CD4-positive, alpha-beta memory T cell (primary cell): ENCODE measurements at places on chromosomes 6 and 20.

GRCh38 chr20:3551681-3552434 is 81.0 kb downstream of the ATRN start:
- DNase-seq: no peak

- no peak for DNase-seq
Measured at GRCh38 chr20:53918949-53919361, 151.4 kb downstream of the BCAS1 start.

DNA sequence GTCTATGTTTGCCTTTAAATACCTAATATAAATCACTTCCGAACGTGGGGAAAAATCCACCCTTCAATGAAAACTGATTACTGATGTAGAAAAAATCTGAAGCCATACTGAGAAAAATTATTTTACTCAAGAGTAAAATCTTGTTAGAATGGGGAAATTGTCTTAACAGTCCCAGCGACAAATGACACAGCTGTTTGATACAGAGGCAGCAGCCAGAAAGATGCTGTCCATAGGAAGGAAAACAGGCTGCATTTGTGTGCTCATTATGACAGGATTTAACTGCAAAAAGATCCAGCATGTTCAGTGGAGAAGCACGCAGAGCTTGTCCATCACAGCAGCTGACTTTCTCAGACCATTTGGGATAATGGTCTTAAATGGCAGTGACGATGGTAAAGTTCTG is 443.0 kb downstream of the TFAP2B start:
- DNase-seq: no peak

- DNase-seq: no peak
Measured at GRCh38 chr6:37283268-37283667, 25.3 kb upstream of the TMEM217 start.

DNA sequence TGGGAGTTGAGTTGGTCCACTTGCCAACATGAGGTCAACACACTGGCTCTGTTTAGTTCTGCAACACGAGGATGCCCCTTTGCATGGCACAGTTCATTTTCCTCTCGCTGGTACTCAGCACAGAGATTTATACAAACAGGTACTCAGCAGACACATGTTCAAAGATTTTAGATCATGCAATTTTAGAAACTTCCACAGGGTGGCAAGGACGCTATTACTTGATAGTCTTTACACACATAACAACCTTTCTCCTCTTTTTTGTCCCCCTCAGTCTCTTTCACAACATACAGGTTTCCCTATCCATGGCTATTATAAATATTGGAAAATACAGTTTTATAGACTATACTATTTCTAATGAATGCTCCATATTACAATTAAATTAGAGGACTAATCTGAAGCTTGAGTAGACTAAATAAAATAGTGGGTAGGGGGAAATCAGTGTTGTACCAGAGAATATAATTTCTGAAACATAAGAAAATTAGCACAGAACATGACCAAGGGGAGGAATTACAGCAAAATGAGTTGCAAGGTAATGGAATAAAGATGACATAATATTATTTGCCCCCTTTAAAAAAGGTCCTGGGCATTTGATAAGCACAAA is 331.8 kb upstream of the BTBD3 start:
- no peak for DNase-seq

GRCh38 chr6:70099732-70100131 is 203.2 kb downstream of the COL9A1 start:
- no peak for DNase-seq

DNA sequence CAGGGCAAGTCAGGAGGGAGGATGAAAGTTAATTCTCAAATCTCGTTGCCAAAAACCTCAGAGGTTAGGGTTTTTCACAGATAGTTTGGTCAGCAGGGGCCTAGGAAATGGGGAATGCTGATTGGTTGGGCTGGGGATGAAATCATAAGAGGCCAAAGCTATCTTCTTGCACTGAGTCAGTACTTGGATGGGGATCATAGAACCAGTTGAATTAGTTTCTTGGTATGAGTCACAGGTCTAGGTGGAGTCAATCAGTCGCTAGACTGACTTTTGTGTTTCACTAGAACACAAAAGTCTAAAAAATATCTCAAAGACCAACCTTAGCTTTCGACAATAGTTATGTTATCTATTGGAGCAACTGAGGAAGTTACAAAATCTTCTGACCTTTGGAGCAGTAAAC is 368.5 kb downstream of the TBC1D32 start:
- no peak for DNase-seq

DNA sequence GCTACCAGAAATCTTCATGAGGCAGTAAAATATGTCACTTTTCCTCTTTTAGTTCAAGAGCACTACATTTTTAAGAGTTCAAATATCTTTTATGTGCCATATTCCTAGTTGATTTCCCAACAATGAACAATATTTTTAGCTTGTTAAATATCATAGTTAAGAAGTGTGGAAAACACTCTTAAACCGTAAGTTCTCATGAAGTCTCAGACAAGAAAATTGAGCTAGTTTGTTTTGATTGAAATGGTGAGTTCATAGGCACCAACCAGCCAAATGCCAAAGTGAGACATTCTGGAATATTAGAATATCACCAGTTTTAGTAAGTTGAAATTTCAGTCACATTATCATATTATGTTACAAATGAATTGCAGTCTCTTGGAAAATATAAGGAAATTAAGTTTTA is 277.2 kb upstream of the HSF2 start:
- no peak for DNase-seq

GRCh38 chr6:150266963-150267685 is 101.7 kb upstream of the IYD start:
- DNase-seq: no peak

DNA sequence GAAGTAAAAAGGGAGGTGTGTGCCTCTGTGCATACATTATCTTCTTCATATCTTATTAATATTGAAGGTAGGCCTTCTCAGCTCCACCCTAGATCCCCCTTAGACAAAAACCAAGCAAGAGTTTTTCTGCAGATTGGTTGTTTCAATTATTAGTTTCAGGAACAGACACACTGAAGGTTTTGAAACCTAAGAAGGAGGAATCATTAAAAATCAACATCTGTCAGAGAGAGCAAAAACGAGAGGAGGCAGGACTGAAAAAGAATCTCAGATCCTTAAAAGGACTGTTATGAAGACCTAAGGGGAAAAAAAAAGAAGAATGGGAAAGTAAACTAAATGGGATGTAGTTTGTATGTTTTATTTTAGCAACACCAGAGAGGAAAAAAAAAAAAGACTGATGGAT is 560.8 kb upstream of the JAG1 start:
- DNase-seq: no peak

- DNase-seq: no peak
Measured at GRCh38 chr20:46240065-46240464, 68.2 kb downstream of the CDH22 start.

DNA sequence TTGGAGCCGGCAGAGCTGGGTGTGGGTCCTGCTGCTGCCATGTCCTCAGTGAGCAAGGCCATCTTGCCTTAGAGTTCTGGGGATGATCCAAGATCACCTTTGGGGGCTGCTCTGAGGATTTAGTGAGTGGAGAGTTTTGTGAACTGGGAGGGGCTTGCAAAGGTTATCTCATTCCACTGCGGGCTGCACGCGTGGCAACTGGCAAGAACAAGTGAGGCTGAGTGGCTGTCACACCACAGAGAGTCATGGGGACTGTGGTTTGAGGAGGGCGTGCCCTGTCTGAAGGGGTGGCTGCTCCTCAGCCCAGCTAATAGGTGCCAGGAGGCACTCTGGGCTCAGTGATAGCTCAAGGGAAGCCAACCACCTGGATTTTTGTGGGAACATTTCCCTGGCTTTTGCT is 37.6 kb downstream of the TTLL9 start:
- DNase-seq: no peak

GRCh38 chr6:6224933-6225486 is 95.5 kb downstream of the F13A1 start:
- DNase-seq: no peak

DNA sequence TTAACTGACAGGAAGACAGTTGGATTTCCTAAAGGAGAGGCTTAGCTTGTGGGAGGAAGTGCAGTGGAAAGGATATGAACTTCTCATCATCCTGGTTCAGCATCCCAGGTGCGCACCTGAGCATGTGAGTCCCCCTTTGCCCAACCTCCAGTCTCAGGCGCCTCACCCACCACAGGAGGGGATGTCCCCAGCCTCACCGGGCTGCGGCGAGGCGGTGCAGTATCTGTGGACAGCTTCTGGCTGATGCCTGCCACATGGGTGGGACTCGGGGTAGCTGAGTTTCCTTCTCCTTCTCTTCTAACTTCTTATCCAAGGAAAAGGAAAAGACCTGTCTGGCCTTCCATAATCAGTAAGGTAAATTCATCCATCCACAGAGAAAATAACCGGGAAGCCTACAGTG is 539.3 kb upstream of the AGPAT4 start:
- DNase-seq: no peak

DNA sequence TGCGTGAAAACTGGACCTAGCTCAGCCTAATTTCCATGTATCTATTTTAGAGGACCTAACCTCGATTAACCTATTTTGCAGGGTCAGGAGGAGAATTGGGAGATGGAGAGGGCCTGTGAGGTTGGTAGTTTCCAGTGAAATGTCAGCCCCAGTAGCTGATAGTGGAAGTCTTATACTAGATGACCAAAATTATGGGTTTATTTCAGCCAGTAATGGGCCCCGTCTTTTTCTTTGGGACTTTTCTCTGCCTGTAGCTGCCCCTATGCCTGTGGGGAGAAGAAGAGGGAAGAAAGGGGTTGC is 37.8 kb downstream of the RREB1 start:
- DNase-seq: no peak

DNA sequence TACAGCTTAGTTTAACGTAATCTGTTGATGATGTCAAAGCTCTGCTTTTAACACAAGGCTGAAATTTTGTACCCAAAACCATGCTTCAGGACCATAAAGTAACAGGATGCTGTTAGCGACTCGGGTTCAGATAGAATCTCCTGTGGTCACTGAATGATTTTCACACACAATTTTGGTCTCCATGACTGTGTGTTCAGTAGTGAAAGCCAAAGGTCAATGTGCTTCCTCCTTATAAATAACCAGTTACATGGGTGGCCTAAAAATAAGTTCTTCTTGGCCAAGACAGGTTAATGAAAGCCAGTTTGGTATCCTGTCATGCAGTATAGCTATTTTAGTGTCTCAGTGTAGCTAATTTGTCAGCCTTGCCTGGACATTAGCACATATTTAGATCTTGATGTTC is 19.1 kb upstream of the LOC128125822 start:
- DNase-seq: no peak

GRCh38 chr6:6747371-6747770 is 158.9 kb downstream of the LY86 start:
- DNase-seq: no peak

- DNase-seq: no peak
Measured at GRCh38 chr20:49447946-49448809, 34.3 kb downstream of the KCNB1 start.

DNA sequence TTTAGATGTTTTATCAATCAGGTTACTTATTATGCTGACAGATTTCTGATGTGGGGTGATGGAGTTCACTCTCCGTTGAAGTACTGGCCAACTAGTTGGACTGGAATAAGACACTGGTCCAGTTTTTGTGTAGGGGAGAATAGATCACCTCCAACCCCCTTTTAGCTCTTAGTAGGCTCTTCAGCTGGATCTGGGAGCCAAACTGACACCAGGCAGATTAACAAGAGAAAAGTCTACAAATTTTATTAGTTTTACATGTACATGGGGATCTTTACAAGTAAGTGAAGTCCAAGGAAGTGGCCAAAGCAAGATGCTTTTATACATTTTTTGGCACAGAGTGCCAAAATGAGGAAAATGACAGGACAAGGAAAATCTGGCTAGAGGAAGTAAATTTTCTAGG is 107.1 kb downstream of the UBE3D start:
- DNase-seq: no peak

GRCh38 chr6:88492241-88492640 is 326.1 kb upstream of the CNR1 start:
- no peak for DNase-seq

GRCh38 chr6:137197684-137198645 is 21.2 kb downstream of the IFNGR1 start:
- DNase-seq: no peak

- DNase-seq: no peak
Measured at GRCh38 chr6:18632670-18633410, 245.7 kb downstream of the RNF144B start.

DNA sequence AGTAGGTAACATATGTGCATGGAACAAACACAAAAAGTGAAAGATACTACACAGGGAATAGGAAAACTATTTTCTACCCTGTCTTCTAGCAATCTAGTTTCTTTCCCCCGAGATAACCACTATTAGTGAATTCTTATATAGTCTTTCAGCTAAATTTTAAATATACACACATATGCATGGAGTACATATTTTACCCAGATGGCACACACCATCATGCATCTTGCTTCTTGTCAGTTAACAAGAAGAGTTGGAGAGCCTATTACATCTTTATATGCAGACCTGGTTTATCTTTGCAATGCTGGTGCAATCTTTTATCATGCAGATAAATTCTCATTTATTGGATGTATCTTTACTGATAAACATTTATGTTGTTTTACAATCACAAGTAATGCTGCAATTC is 100.4 kb downstream of the OTOR start:
- no peak for DNase-seq

- DNase-seq: no peak
Measured at GRCh38 chr6:80962382-80962781, 790.1 kb downstream of the TENT5A start.

- no peak for DNase-seq
Measured at GRCh38 chr6:52588710-52589091, 11.8 kb upstream of the TRAM2 start.

DNA sequence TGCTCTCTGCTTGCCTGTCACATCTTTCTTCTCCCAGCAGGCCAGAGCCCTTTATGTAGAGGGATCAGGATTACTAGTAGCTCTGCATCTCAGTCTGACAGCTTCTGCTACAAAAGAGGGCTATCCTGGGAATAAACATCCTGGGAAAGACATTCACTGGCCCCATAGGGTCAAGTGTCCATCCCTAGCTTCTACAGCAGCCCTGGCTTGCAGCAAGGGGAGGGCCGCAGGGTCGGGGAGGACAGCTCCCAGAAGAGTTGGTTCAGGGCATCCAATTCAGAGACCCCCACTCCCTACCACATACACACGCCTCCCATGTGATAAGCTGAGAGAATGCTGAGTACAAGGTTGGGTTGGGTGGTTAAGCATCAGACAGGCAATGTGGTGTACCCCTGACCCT is 154.1 kb upstream of the PDE10A start:
- DNase-seq: no peak

DNA sequence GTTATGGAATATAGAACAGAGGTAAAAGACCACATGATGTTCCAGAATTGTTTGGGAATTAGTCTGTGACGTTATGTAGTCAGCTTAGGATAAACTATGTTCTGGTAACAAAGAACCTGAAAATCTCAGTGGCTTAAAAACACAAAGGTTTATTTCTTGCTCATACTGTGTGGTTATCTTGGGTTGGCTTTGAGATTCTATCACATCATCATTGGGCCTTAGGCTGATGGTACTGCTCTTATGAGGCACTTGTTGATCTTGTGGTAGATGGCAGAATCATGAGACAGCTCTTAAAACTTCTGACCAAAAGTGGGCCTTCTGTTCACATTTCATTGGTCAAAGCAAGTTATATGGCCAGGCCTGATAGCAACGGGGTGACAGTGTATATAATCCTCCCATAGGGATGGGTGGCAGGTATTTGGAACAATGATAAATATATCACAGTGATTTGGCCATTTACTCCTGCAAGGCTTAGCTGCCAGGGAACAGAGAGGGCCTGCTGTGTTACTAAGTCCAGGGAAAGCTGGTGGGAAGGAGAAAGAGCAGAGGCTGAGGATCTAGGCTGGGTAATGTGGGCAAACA is 13.5 kb downstream of the DHX35 start:
- DNase-seq: no peak
